Camera-type eye (tissue), 1 donor: ENCODE measurements at places on chromosomes 1 and 21. TPM values are rescaled to one million over a fixed set of nuclear protein-coding genes. Genes with fewer than 3 reads are reported as not detected.

Gene OR2L13
- total RNA-seq: 0.71 TPM

Gene TSPEAR
- total RNA-seq: not detected

Gene FMO1
- total RNA-seq: 11.7 TPM

Gene MYOG
- 19.8 TPM for total RNA-seq

Gene LCE3D
- total RNA-seq: not detected

Gene PTPRU
- total RNA-seq: 77.4 TPM

Gene SLAMF6
- not detected for total RNA-seq
